ENCODE measurements at places on chromosomes 4 and X. TPM values are rescaled to one million over a fixed set of nuclear protein-coding genes. Genes with fewer than 3 reads are reported as not detected.

The DDIT4L gene
- 2.2 TPM for total RNA-seq

The DRP2 gene
- total RNA-seq, result 0.25 TPM

DNA sequence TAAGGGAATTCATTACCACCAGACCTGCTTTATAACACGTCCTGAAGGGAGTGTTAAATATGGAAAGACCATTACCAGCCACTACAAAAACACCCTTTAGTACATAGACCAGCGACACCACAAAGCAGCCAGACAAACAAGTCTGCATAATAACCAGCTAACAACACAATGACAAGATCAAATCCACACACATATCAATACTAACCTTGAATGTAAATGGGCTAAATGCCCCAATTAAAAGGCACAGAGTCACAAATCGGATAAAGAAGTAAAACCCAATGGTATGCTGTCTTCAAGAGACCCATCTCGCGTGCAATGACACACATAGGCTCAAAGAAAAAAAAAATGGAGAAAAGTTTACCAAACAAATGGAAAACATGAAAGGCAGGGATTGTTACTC lies 36.9 kb downstream of the FGF16 start:
- DNase-seq, result no peak

DNA sequence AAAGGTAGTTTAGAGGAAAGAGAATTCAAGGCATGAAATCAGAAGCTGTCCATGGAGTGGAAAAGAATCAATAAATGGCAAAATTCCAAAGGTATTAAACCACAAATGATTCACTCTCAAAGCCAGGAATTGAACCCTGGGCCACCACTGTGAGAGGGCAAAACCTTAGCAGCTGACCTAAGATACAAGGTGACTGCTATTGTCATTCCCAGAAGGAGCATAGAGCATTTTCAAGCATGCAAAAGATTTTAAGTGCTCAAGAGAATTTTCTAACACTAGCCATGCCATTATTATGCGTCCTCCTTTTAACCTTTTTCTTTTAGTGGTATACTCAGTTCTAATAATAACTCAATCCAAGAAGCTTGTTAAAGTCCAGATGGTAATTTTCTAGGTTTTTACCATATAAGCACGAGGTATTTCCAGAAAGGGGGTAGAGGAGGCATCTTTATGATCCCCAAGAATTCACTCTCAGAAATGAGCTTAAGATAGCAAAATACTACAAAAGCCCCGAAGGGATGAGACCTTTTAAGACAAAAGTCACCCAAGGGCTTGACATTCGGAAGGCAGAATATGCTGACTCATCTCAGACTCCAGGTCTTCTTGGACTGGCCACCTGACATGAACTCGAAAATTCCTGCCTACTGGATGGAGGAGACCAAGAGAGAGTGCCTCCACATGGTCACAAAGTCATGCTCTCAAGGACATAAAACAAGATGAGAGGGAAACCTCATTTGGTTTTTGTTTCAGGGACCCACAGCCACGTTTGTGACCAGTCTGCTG lies 13.8 kb upstream of the PAGE5 start:
- DNase-seq, result no peak

- no peak for DNase-seq
These were observed 1.8 kb upstream of the GPR82 start for GRCh38 chrX:41722214-41722613.

Data from lower leg skin (tissue), 4 donors.